ENCODE measurements at places on chromosomes 11 and 22.

- no peak for DNase-seq
Measured at GRCh38 chr11:110631551-110631950, 80.7 kb downstream of the ARHGAP20 start.

DNA sequence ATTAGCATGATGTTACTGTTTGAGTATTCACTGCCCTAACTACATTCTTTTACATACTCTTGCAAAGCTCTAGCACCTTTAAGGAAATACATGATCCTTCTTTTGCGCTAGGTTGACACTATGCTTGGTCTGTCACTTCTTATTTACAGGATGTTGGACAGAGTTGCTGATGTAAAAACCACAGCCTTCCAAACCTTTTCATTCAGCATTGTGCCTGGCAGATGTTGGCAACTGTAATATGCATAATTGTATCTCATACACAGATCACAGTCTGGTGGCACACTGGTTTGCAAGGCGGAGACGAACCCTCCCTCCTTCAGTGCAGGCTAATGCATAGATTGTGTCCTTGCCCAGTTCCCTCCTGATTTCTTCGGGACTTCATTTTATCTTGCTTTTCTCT, 224.1 kb downstream of the SNX19 start:
- no peak for DNase-seq

- no peak for DNase-seq
Measured at GRCh38 chr11:36326524-36327419, 30.7 kb downstream of the PRR5L start.

- DNase-seq, result no peak
Measured at GRCh38 chr11:45672593-45672992, 7.2 kb upstream of the CHST1 start.

GRCh38 chr22:32515084-32515483, 40.5 kb downstream of the FBXO7 start:
- no peak for DNase-seq

- no peak for DNase-seq
Measured at GRCh38 chr11:111542606-111543275, 2.2 kb downstream of the LAYN start.
